Lung microvascular endothelial cell (primary cell): ENCODE measurements at places on chromosomes 13 and 19. TPM values are rescaled to one million over a fixed set of nuclear protein-coding genes. Genes with fewer than 3 reads are reported as not detected.

DNA sequence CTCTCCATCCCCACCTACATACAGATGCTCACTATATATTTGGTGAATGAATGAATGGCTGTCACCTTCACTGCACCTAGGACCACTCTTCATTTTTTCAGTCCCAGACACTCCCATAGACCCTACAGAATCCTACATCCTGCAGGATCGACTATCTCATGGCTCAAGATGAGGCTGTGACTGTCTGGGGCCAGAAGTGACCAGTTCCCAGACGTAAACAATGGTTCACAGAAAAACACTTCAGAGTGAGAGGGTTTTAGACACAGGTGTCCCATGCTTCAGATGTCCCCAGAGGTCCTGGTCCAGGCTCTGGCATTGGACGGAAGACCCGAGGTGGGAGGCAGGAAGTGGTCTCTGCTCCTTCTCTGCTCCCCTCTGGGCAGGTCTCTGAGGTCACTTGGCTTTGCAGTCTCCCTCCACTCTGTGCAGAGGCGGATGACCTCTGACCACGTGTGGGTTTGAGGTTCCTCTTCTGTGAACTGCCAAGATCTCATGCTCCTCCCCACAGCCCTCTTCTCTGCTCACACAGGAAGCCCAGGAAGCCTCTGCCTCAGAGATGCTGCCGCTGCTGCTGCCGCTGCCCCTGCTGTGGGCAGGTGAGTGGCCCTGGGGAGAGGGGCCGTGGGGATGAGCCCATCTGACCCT is 24.9 kb downstream of the SIGLEC7 start:
- no peak for DNase-seq

Gene LGALS4
- total RNA-seq, result not detected in 2 replicates

DNA sequence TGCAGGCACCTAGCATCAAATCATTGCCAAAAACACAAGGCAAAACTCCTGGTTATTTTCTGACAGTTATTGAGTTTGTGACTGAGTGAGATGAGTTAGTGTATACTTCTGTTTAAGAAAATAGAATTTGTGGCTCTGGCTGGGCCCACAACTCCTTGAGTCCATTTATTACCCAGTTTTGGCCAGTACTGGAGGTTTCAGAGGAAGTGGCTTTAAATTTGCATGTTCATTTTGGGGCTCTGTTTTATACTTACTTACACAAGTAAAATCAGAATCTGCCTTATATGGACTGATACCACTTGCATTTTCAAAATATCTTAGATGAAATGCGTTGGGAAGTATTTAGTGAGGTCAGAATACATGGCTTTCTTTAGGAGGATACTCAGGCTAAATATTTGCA is 29.0 kb downstream of the TNFSF11 start:
- DNase-seq, result no peak

- DNase-seq, result no peak
These were observed 32.1 kb upstream of the TCF3 start for GRCh38 chr19:1684573-1684912.

Gene ETFB
- 71.7 and 82.9 TPM in 2 replicates for total RNA-seq

Gene KLK4
- total RNA-seq, result not detected in 2 replicates

DNA sequence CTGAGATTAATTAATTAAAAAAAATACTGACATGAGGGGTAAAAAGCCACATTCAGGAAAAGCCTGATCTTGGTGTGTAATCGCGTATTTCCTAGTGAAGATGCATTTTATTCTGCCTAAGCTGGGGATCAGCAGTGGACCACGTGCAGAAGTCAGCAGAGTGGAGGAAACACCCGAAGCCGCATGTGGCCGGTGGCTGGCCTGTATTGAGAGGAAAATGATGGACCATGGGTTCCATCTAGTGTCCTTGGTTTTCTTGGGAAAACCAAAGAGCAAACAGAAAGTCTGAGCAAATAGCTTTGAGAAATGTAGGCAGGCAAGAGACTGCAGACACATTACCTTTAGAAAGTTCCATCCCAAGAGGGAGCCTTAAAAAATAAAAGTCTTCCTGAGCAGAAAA is 23.7 kb upstream of the SHISA2 start:
- no peak for DNase-seq
